ENCODE measurements at places on chromosomes 3 and 15.

DNA sequence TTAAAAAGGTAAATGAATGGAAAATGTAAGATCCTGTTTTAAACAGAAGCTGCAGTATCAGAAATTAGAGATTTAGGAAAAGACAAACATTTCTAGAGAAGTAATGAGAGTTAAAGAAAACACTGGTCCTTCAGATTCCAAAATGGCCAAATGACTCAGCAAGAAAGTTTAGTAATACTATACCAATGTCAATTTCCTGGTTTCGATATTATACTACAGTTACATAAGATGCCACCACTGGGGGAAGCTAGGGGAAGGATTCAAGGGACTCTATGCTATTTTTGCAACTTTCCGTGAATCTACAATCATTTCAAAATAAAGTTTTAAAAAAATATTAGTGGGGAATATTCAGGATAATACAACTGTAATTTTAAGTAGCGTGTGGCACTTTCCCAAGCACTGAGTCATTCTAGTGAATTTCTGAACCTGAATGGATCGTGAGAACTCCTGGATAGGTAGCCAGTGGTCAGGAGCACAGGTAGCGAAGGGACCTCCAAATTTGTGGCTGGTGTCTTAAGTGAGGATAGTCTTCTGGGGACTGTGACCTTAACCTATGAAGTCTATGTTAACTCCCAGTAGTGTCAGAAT lies 37.6 kb downstream of the TMCC1 start:
- DNase-seq = peak; percentile 78

DNA sequence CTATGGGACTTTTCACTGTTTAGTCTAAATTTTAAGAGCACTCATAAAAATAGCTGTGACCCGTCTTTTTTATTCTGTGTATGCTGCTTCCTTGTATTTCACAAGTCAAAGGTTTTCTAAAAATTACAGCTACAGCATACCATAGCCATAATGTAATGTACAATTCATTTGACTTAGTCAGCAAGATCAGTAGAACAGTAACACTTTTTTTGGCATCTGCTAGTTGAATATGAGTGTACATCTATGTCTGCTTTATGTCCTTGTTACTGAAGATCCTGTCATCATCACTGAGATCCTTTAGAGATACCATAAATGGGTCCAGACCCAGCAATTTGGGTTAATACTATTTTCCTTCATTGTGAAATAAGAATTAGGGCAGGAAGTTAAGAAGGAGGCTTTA lies 42.2 kb downstream of the CMSS1 start:
- peak; percentile 96 for DNase-seq

GRCh38 chr15:59545573-59545972 lies 66.0 kb upstream of the GCNT3 start:
- no peak for DNase-seq

- no peak for DNase-seq
Observed at GRCh38 chr3:57019057-57019456, 41.4 kb upstream of the SPATA12 start.

GRCh38 chr3:134374105-134374790 lies at the start of gene AMOTL2:
Gene AMOTL2, minus strand, starts transcription at chr3:134374447. Its CDS starts 3,014 bp downstream, at chr3:134371433.
- DNase-seq = peak; percentile 97

- no peak for DNase-seq
Observed at GRCh38 chr15:62844564-62845240, 197.8 kb upstream of the TPM1 start.

- peak; percentile 64 for DNase-seq
Observed at GRCh38 chr3:72694398-72694797, 153.8 kb downstream of the SHQ1 start.

- peak; percentile 44 for DNase-seq
Observed at GRCh38 chr3:52533623-52534280, at the start of gene NT5DC2. Gene NT5DC2, minus strand, starts transcription at chr3:52533857. Its CDS starts 120 bp downstream, at chr3:52533737.

DNA sequence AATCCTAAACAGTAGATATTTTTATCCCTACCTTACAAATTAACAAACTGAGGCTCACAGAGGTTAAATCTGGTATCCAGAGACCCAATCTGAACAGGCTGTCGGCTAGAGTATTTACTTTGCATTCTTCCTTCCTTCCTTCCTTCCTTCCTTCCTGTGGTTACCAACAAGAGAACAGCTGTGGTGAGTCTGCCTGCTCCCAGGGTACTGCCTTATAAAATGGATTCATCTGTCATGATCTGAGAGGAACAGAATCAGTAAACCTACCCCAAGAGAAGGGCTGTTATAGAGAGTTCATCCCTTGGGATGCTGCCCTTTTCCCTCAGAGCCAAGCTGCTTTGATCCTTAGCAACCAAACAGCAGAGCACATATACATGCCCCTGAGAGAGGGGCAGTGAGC lies 3.6 kb downstream of the GADL1 start:
- DNase-seq = no peak

DNA sequence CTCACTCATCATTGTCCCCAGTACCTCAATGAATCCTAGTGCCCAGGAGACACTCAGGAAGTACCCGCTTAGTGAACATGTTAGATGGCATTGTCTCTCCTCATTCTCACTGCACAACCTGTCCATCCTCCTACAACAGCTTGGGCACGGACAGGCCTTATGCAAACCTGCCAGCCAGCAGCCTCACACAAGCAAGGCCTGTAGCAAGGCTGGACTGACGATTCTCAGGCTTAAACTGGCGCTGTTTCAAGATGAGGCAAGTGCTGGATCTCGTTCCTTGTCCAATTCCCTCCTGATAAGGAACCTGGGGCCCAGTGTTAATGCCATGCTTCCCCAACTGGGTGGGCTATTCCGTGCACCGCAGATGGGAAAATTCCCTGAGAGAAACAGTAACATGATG lies 59.0 kb downstream of the CDCP1 start:
- DNase-seq = peak; percentile 69

GRCh38 chr3:79947469-79947868 lies 179.7 kb upstream of the ROBO1 start:
- no peak for DNase-seq

GRCh38 chr3:146308222-146308621 lies 57.3 kb upstream of the PLSCR4 start:
- peak; percentile 95 for DNase-seq

- peak; percentile 98 for DNase-seq
Observed at GRCh38 chr15:40906091-40906990, 12.1 kb downstream of the VPS18 start.

DNA sequence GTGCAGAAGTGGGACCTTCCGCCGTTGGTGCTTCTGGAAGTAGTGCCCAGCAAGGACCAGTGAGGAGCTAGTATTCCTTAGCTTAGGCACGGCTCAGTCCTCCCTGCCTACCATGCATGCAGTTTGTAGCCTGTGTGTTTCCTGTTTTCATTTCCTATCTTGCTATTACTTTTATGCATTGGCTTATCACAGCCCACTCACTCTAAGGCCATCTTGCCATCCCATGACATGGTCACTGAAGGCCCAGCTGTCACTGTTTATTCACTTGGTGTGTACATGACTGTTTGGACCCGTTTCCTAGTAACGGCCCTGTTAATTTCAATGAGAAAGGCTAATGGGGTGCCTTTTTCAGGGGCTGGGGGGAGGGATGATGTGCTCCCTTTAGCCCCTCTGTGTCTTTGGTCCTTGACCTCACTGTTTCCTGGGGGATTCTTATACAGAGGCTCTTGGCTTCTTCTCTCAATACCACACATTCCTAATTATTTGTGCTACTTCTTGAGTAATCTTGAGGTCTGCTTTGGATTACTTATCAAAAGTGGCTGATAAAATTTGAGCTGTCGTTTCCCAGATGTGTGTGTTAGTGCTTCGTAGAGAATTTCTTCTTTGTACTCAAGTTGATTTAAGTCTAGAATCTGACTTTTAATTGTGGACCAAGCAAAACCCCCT lies 24.5 kb upstream of the TRAK1 start:
- DNase-seq = peak; percentile 88

GRCh38 chr15:81485806-81486205 lies 111.8 kb upstream of the TMC3 start:
- no peak for DNase-seq

Measured in fibroblast of the aortic adventitia (primary cell).